ENCODE measurements at places on chromosomes 12 and 14. TPM values are rescaled to one million over a fixed set of nuclear protein-coding genes. Genes with fewer than 3 reads are reported as not detected.
A peak's percentile ranks its signal among the peaks of the same experiment; 100 is the strongest.

DNA sequence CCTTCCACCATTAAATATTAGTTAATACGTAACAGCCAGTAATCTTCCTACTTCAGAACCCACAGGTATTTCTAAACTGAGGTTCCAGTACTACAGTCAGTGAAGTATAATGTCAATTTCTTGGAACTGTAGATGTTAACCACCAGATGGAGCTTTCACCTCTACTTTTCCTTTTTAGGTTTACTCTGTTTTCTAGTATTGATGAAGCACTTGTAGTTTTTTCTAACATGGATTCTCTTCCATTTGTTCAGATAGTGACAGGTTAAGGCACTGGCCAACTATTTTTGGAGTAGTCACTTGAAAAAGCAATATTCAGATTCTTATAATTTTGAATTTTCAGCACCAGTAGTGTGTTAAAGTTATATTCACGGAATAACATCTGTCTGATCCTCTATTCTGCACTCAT lies 4.6 kb upstream of the SEC23A start:
- peaks cover 21% of the 10 kb centered on the region for H3K4me1 ChIP-seq
- H3K27ac ChIP-seq = no peak overlapping the region
- no peaks in the 10 kb centered on the region for H3K27me3 ChIP-seq
- no peaks in the 10 kb centered on the region for H3K36me3 ChIP-seq
- no peak overlapping the region for H3K4me3 ChIP-seq

DNA sequence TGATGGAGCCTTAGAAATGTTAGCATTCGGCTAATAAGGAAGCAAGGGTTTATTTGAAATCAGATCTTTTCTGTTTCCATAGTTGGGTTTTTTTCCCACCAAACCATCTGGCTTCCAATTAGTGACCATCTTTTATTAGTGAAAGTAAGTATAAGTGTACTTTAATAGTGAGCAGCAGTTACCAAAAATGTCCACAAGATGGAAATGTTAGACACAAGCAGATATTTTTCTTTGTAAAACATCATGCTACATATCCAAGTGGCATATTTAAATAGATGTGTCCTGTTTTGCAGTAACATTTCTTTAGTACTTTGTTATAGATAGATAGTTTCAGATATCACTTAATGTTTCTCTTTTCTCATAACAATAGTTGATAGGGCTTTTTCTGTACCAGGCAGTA lies 28.8 kb downstream of the YEATS4 start:
- peaks cover 5% of the 10 kb centered on the region for H3K36me3 ChIP-seq
- H3K4me1 ChIP-seq = no peaks in the 10 kb centered on the region
- no peaks in the 10 kb centered on the region for H3K27me3 ChIP-seq
- H3K4me3 ChIP-seq = no peak overlapping the region
- DNase-seq = no peak

The WIF1 gene
- not detected for total RNA-seq

GRCh38 chr12:92242907-92243306 lies 97.3 kb upstream of the BTG1 start:
- H3K27ac ChIP-seq = peak overlapping the region; percentile 91
- no peak for DNase-seq
- no peak overlapping the region for H3K4me3 ChIP-seq
- peaks cover 37% of the 10 kb centered on the region for H3K4me1 ChIP-seq

The ORAI1 gene
- 11.4 TPM for total RNA-seq

The PLEKHD1 gene
- 0.14 TPM for total RNA-seq

GRCh38 chr14:99289394-99290189 lies 17.6 kb upstream of the BCL11B start:
- no peaks in the 10 kb centered on the region for H3K4me1 ChIP-seq
- peaks cover 62% of the 10 kb centered on the region for H3K27me3 ChIP-seq
- H3K27ac ChIP-seq = no peak overlapping the region
- H3K4me3 ChIP-seq = no peak overlapping the region

DNA sequence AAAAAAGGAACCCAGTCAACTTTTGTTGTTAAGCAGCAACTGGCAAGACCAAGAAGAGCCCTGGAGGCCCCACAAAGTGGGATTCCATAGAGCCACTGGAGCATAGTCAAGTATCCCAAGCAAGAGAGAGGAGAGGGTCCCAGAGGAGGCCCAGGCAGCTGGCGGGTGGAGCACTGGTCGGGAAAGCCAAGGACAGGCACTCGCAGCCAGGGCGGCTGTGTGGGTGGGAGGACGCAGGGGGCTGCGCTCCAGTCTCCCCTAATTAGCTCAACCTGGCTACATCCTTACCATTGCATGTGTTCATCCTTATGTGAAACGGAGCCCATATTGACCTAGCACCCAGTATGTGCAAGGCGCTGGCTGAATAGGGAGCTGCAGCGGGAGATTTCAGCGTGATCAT lies 18.3 kb upstream of the ZFP36L1 start:
- peak overlapping the region; percentile 25 for H3K27ac ChIP-seq

DNA sequence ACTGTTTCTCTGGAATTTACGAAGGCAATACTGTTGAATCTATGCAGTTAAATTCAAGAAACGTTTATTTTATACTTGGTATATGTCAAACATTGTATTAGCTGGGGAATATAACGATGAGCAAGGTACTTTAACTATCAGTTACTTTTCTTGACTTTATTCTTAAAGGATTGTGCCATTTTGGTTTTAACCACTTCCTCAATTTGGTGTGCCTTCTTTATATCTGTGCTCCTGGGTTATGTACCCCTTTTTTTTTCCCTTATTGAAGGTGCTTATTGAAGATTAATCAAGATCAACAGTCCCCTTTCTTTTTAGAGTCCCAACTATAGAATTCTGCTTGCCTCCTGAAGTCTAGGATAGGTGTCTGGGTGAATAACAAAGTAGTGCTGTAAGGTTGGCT lies 5.8 kb downstream of the RAB21 start:
- peaks cover 65% of the 10 kb centered on the region for H3K4me1 ChIP-seq
- H3K27ac ChIP-seq = no peak overlapping the region
- DNase-seq = no peak
- H3K27me3 ChIP-seq = no peaks in the 10 kb centered on the region
- H3K4me3 ChIP-seq = no peak overlapping the region
